T-helper 17 cell (primary cell): ENCODE measurements at places on chromosomes 1 and 21. TPM values are rescaled to one million over a fixed set of nuclear protein-coding genes. Genes with fewer than 3 reads are reported as not detected.

GRCh38 chr1:44031252-44032169 is at the start of gene SLC6A9:
Gene SLC6A9 (minus strand): TSS chr1:44031462. CDS start chr1:44024277, 7,185 bp downstream.
- no peak for DNase-seq

Gene MARK1
- not detected for total RNA-seq

- no peak for DNase-seq
Observed at GRCh38 chr1:157596384-157596783, 1.5 kb downstream of the FCRL4 start.

DNA sequence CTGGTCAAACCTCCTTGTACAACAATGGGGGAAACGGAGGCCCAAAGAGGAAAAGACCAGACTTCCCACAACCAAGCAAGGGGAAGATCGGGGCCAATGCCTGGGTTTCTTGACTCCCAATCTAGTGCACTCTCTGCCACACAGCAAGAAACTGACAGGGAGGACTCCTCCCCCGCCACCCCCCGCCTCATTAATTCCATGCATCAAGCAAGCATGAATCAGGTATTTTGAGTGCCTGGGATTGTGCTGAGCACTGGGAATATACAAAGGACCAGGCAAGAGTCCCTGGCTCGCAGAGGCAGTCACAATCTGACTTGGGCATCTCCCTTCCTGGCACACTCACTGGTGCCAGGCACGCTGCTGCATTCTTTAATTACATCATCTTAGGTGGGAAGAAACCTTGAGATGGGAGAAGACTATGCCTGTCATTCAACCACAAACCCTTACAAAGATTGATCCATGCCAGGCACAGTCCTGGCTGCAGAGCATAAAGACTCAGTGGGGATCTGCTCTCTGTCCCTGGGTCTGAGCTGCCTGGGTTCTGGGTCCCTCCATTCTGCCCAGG is 4.4 kb upstream of the KCNC4 start:
- no peak for DNase-seq

Gene CAMSAP2
- 3.1 TPM for total RNA-seq

Gene FRRS1
- total RNA-seq = 0.31 TPM

GRCh38 chr21:26743524-26743923 is 101.7 kb downstream of the ADAMTS1 start:
- no peak for DNase-seq

Gene BATF3
- total RNA-seq = 0.20 TPM

GRCh38 chr1:172499636-172500141 is 33.3 kb upstream of the SUCO start:
- no peak for DNase-seq

GRCh38 chr21:42534421-42535378 is 21.0 kb downstream of the SLC37A1 start:
- no peak for DNase-seq
